ENCODE measurements at places on chromosomes 11 and 22. TPM values are rescaled to one million over a fixed set of nuclear protein-coding genes. Genes with fewer than 3 reads are reported as not detected.
A peak's percentile ranks its signal among the peaks of the same experiment; 100 is the strongest.

The CTTN gene
- 115 TPM for total RNA-seq

DNA sequence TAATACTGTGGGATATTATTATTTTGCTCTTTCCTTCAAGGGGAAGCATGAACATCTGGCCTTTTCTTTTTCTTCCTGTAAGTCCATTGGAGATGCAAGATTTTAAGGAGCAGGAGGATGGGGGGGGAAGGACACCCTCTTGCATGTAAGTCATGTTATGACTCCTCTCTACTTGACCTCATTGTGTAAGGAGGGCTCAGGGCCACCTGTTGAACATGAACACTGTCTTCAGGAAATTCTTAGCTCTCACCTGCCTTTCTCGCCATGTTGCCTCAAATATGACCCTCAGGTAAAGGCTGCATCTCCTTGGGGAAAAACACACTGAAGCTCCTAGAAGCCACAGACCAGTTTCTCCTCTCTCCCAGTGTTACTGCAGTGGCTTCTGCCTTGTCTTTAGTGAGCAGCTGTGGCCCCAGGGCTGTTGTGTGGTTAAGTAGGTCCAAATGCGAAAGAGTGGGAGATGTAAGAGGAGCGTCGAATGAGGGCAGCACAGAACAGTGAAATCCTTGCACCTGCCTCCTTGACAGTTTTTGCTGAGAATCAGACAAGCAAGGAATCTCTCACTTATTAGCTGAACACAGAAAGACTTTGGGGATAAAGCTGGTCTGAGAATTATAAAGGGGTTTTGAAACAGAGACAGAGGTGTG is 1.3 kb upstream of the RAG1 start:
- no peaks in the 10 kb centered on the region for H3K36me3 ChIP-seq
- no peak overlapping the region for H3K4me3 ChIP-seq
- peaks cover 1% of the 10 kb centered on the region for H3K27me3 ChIP-seq

- no peaks in the 10 kb centered on the region for H3K27me3 ChIP-seq
- no peak overlapping the region for H3K4me3 ChIP-seq
- no peak for DNase-seq
- H3K27ac ChIP-seq = no peak overlapping the region
Observed at GRCh38 chr11:86664930-86665329, 7.5 kb downstream of the ME3 start.

The C11orf42 gene
- not detected for total RNA-seq

The MUC5B gene
- total RNA-seq = not detected

DNA sequence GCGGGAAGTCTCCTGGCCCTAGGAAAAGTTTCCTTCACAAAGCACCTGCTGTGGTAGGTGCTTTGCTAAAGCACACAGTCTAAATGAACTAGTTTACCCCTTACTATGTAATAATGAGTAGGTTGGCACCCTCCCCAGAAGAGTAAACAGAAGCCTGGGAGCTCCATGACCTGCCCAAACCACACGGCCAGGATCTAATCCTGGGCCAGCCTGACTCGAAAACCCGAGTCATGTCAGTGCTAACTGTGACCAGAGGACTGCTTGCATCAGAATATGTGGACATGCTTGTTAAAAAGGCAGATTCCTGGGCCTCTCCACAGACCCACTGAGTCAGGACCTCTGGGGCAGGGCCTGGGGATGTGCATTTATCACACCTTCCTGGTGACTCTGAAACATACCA is 67.7 kb downstream of the PANX1 start:
- no peaks in the 10 kb centered on the region for H3K4me1 ChIP-seq
- H3K36me3 ChIP-seq = no peaks in the 10 kb centered on the region
- H3K4me3 ChIP-seq = no peak overlapping the region

DNA sequence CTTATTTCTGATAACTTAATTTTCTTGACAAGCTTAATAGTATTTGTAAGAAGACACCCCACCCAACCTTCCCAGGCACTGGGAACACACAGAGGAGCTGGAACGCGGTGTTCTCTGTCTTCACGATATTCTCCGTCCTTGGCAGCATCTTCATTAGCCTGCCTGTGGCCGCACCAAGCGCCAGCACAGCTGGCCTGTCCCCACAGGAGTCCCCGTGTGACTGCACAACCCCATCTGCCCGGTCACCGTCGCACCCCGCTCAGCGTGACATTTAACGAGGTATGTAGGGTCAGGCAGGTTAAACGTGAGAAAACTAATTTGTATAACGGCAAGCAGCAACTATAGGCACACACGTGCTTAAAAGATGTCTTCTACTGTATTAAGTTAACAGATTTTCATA is 293.3 kb downstream of the BRD1 start:
- H3K4me3 ChIP-seq = no peak overlapping the region
- peaks cover 6% of the 10 kb centered on the region for H3K36me3 ChIP-seq
- DNase-seq = peak; percentile 57
- no peak overlapping the region for H3K27ac ChIP-seq
- no peaks in the 10 kb centered on the region for H3K4me1 ChIP-seq

Data from spleen (tissue), 13 donors.